ENCODE measurements at places on chromosomes 3 and 15.

- DNase-seq, result no peak
Observed at GRCh38 chr3:74066456-74066855, 441.7 kb upstream of the PDZRN3 start.

- no peak for DNase-seq
Observed at GRCh38 chr15:33314069-33314468, 3.3 kb downstream of the RYR3 start.

GRCh38 chr3:13022348-13023234 is 50.6 kb downstream of the IQSEC1 start:
- DNase-seq, result no peak

GRCh38 chr3:133542871-133543270 is 30.6 kb upstream of the CDV3 start:
- no peak for DNase-seq

DNA sequence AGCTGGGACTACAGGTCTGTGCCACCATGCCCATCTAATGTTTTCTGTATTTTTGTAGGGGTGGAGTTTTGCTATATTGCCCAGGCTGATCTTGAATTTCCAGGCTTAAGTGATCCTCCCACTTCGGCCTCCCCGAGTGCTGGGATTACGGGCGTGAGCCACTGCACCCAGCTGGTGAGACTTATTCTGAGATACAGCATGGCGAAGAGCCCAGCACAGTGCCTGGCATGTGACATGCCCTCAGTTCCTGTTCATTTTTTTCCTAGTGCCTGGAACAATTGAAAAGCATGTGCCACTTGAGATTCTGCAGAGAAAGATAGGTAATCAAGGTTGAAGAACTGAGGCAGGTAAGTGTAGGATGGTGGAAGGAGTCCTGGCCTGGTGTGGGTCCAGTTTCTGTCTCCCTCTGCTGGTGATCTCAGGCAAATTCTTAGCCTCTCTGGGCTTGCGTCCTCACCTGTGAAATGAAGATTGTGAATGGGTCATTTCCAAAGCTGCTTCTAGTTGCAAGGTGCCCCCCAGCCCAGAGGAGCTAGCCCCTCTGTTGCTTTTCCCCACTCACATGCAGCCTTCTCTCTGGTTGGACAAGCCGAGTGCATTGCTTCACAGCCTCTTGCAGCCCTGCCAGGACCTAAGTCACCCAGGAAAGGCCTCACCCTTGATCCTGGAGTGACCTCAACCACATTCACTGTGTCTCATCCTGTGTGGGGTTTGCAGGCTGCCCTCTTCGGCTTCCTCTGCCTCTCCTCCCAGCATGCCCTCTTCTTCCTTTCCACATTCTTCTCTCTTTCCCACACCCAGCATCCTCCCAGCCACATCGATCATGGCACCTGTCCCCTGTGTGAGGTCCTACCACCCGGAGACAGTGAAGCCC is 4.3 kb upstream of the RHCG start:
- no peak for DNase-seq

GRCh38 chr3:157166561-157166960 is 6.6 kb upstream of the CCNL1 start:
- no peak for DNase-seq

GRCh38 chr3:172300862-172301261 is 147.4 kb downstream of the GHSR start:
- no peak for DNase-seq

GRCh38 chr3:17939157-17939556 is 196.7 kb upstream of the TBC1D5 start:
- no peak for DNase-seq

DNA sequence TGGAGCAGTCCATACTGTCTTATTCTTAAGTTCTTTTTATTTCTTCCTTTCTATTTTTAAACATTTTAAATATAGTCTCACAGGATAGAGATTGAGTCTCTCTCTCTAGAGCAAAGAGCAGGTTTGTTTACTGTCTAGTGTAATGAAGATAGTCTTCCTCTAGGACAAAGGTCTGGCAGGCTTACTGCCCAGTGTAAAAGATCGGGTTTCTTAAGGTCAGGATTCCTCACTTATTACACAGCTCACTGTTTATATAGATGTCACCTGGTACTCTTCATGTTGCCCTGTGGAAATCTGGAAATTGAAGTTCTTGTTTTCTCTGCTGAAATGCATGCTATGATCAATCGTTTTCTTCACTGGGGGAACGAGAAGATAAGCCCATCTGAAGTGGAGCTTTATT is 76.0 kb downstream of the ZBBX start:
- no peak for DNase-seq

- no peak for DNase-seq
Observed at GRCh38 chr3:165635791-165636683, 201.2 kb downstream of the BCHE start.

DNA sequence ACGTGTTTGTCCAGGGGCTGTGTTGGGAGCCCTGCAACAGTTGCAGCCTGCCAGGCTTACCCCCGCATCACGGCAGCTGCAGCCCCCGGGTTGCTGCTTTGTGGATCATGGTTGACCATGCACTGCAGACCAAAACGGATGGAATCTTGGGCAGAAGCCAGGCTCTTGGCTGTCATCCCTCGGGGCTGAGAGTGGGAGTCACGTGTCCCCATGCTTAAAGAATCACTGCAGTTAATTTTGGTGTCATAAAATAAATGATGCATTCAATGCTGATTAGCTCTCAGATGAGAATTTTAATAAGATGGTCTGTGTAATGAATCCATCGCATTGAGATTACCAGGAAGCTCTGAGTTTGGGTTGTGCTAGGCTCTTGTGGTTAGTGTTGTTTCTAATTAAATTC is 115.6 kb downstream of the CHDH start:
- DNase-seq, result no peak

- DNase-seq, result no peak
Observed at GRCh38 chr15:62766599-62766998, 275.9 kb upstream of the TPM1 start.

DNA sequence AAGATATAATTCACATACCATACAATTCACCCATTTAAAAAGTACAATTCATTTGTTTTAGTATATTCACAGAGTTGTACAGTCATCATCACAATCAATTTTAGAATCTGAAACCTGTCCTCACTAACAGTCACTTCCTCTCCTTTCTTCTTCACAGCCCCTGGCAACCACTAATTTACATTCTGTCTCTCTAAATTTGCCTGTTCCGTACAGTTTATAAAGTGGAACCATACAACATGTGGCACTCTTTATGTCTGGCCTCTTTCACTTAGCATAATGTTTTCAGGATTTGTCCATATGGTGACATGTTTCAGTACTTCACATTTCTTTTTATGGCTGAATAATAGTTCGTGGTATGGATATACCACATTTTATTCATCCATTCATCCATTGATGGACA is 22.7 kb downstream of the ERICH6 start:
- DNase-seq, result no peak
